ENCODE measurements at places on chromosomes 7 and 10.
A peak's percentile ranks its signal among the peaks of the same experiment; 100 is the strongest.

- no peak for DNase-seq
Measured at GRCh38 chr10:124084708-124085107, 8.7 kb downstream of the CHST15 start.

DNA sequence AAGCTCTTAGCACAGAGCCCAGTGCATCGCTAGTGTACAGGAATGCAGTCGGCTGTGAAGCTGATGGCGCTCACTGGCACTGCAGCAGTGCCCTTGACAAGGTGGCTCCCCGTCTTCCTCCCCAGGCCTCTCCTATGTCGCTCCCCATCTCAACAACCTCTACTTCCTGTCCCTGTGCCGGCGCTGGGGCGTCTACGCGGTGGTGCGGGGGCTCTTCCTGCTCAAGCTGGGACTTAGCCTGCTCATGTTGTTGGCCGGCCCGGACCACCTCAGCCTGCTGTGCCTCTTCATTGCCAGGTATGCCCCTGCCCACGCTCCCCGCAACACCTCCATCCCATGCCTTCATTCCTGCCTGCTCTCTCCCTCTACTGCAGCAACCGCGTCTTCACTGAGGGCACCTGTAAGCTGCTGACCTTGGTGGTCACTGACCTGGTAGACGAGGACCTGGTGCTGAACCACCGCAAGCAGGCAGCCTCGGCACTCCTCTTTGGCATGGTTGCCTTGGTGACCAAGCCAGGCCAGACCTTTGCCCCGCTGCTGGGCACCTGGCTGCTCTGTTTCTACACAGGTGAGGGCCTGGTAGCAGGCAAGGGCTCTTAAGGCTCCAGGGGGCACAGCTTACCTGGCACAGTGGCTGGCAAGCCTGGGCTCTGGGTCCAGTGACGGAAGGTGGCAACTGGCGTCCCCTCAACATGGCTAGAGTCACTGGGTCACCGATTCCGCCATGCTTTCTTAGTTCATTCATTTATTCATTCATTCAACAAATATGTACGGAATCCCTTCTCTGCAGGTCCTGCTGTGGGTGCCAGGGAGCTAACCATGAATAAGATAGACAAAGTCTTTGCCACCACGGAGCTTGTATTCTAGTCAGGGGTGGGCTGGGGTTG, 22.3 kb upstream of the C10orf95 start:
- no peak for DNase-seq

GRCh38 chr7:83130623-83131545, 31.8 kb downstream of the PCLO start:
- DNase-seq: no peak

DNA sequence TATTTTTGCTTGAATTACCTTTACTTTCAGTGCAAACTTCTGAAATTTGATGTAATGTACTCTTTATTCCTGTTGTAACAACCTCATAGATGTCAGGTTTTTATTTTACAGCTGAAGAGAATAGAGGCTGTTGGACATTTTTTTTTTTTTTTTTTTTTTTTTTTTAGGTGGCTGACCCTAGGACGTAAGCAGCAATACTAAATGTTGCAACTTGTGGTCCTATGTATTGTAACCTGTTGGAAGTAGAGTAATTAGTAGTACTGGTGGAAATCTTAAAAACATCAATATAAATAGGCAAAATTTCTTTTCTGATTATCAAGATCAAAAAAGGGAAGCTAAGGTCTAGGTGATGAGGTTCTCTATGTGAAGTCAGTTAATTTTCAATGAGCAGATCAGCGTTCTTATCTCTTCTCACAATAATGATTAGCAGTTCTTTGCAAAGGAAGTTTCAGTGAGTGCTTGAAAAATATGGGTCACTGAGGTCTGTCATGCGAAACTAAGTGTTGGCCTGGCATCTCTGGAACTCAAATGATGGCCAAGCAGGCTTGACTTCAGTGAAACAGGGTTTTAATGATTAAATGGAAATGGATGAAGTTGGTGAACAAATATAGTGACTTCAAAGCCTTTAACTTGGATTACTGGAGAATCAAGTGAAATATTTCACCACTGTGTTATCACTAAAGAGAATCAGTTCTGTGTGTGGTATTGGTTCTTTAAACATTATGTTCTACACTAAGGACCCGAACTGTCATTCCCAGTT, 42.7 kb downstream of the BICC1 start:
- DNase-seq: no peak

DNA sequence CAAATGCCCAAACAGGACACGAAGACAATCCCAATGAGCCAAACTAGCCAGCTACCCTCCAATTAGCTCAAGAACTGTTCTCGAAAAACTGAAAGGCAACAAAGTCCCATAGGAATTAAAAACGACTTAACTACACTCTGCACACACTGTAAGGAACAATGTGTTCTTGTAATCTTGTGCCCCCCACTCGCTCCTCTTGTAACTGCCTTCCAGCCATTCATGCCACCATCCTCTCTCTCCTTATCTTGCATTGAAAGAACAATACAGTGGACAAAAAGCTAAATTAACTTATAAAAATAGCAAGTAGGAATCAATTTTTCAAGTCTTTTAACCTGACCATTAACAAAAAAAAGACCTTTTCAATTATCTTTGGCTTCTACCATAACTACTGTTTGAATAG, 2.9 kb downstream of the CYTH3 start:
- no peak for DNase-seq

GRCh38 chr10:61463035-61463909, 10.1 kb upstream of the TMEM26 start:
- DNase-seq: no peak

DNA sequence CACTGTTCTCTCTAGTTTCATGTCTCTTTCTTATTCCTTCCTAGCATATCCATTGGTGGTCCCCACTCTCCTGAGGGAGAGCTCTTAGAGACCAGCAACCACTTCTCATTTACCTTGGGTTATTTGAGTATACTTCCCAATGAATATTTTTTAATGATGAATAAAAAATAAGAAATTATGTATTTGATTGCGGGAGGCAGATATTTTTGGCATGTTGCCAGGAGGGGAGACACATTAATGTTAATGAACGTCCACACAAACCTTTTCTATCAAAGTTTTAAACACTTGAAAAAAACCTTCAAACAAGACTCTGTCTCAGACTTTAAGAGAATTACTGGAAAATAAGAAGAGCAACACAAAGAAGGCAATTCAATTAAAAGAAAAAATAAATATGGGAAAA, 260.6 kb upstream of the MAGI2 start:
- no peak for DNase-seq

GRCh38 chr7:97835296-97836138, 36.7 kb downstream of the ASNS start:
- peak; percentile 27 for DNase-seq

DNA sequence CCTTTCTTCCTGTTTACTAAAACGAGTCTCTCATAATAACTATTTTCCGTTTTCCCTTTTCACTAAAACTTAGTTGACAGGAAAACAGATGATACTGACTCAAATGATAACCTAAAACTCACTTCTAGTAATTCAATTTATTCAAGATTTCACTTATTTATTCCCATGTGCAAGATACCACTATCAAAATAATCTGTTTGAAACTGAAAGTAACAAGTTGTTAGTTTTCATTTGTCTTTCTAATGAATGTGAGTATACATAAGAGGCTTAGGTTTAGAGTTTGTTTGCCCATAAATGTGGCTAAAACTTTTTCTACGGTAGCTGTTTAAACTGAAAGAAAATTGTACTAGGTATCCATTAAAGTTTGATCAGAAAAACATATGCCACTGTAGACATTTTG, 314.9 kb upstream of the STEAP1 start:
- no peak for DNase-seq

DNA sequence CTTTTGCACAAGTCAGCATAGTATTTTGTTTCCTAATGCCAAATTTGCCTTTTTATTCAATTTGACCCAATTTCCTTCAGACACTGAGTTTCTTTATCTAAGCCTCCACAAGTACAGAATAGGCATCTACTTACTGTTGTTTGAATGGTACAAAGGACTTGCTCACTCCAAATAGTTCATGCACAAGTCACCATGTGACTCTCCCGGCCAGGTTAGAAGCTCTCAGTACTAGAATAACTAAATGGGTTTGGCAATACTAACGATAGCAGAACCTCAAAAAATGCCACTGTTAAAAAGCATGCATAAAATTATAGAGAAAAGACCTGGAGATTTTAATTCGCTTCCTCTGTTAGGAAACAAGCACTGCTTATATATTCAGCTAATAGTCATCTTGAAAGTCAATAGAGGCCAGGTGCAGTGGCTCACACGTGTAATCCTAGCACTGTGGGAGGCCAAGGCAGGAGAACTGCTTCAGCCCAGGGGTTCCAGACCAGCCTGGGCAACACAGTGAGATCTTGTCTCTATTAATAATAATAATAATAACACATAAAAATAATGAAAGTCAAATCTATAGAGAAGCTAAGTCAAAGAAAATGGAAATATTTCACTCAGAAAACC, 335.8 kb upstream of the MBL2 start:
- no peak for DNase-seq

DNA sequence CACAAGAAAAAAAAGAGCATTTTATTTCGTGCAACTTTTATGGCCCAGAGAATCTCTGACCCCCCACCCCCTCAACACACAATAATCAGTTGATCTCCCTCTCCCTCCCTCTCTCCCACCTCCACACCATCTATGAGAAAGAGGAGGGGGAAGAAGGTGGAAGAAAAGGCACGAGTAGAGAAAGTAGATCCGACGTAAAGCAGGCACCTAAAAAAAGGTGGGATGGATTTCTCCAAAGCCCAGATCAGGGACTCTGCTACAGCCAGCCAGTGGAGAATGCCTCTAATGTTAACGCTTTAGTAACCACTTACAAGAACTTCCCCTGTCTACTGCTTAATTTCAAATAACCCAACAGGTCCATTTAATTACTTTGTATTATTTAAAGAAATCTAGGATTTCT, 24.4 kb downstream of the KMT2C start:
- no peak for DNase-seq

DNA sequence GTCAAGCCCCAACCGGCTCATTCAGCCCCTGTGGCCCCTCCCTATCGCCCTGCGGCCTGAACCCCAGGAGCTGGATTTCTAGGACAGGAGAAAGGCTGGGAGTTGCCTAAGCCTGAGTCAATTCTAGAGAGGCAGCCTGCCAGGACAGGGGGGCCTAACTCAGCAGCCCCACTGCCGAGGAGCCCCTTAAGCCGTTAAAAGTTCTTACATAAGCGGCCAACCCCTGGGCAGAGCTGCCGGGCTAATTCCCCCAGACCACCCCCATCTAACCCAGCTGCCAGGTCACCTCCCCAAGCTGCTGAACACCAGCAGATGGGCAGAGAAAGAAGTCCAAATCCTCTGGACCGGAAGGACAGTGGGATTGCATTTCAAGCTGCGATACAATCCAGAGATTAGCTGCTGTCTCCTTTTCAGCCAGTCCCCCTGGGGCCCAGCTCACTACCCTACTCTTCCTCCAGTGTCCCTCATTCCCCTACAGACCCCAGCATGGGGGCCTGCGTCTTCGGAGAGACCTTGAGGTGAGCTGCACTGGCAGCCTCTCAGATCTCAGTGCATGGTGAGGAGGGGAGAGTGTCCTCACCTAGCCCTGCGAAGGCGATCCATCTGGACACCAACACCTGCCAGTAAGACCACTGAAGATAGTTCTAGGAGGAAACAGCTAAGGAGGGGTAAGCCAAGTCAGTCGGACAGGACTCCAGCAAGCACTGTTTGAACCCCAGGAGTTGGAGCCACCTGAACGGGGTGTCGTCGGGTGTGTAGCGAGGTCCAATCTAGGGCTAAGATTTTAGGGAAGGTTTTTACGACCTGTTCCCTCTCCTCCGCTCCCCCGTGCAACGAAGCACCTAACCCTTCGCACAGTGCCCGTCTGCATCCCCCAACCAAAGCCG, 830 bp downstream of the IMPDH1 start:
- no peak for DNase-seq

DNA sequence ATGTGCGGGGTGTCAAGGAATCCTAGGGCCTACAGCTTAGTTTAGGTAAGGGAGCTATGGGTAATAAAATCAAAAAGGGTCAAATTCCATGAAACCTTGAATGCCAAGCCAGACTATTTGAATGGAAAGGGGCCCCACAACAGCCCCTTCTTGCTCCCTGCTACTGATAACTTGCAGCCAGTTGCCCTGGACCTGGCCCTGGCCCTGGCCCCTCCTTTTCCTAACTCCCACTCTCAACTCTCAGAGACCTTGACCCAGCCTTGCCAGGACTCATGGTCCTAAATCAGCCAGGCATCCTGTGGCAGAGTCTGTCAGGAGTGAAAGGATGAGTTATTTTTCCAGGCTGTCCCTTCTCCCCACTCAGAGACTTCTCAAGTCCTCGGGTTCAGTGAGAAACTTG, 5.9 kb downstream of the KCNIP2 start:
- no peak for DNase-seq

DNA sequence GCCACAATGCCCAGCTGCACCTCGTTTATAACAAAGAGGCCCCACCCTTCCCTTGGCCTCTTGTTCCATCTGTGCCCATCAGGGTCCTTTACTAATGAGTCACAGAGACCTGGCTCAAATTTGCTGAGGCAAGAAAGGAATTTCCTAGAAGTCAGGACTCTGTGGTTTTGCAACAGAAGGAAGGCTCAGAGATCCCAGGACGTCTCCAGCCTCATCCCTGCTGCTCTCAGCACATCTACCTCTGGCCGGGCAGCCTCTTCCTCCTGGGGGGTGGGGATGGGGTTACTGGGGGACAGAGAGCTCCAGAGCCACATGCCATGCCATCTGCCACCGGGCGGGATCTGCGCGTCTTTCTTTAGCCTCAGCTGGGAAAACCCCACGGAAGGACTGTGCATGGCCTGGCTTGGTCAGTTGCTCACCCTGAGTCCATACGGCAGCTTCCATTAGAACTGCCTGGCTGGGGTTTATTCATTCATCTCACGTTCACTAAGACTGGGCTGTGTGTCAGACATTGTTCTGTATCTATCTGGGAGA, 41.9 kb upstream of the PSMG3 start:
- DNase-seq: no peak

DNA sequence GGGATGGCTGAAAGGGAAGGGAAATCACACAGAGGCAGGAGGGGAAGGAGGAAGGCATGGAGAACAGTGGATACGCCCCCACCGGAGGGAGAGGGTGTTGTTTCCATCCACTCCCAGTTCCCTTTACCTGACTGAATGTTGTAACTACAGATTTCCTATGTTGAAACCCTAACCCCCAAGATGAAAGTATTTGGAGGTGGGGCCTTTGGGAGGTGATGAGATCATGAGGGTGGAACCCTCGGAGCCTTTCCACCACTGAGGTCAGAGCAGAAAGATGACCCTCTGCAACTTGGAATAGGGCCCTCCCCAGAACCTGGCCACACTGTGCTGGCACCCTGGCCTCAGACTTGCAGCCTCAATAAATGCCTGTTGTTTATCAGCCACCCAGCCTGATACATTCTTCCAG, 48.6 kb upstream of the CNPY1 start:
- DNase-seq: no peak

- DNase-seq: no peak
Measured at GRCh38 chr7:21948887-21949540, 3.3 kb upstream of the CDCA7L start.

- no peak for DNase-seq
Measured at GRCh38 chr7:134891262-134891695, 95.0 kb upstream of the AGBL3 start.
